ENCODE measurements at places on chromosomes 11 and 22.

DNA sequence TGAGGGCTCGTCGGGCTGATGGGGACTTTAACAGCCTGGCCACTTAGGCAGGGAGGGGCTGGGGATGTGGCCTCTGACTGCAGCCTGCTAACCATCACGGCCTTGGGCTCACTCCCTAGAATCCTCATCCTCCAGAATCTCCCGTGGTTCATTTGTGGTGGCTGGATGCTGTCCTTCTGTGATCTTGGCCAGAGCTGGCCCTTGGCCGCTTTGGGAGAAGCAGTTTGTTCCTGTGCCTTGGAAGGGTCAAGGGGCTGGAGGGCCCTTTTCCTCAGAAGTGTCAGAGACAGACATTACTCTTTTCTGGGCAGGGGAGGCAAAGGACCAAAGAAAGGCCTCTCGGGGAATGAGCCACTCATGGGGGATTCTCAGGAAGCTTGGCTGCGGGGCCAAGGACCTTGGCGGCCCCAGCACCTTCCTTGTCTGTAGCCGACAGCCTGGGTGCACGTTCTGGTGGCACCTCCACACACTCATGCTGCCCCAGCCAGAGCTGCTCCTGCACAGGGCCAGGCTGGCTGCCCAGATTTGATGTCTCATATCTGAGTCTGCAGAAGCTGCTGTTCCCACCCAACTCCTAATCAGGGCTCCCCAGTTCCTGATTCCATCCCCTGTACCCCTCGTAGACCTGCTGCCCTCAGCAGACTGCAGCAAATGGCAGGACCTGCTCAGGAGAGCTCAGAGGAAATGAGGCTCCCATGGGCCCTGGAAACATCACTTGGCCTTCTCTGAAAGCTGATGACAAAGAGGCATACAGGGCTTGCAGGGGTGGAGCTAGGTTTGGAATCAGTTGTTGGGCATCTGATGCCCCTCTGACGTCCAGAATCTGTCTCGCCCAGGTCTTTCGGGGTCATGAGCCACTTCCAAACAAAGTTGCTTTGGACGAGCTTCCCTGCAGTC is 107.7 kb downstream of the CTTN start:
- DNase-seq: no peak

GRCh38 chr22:40334899-40335298 is 11.4 kb upstream of the ADSL start:
- DNase-seq: no peak

- DNase-seq: no peak
These were observed 16.2 kb upstream of the RRAS2 start for GRCh38 chr11:14374922-14375830.

- no peak for DNase-seq
These were observed 55.9 kb downstream of the PPFIA1 start for GRCh38 chr11:70326365-70326811.

DNA sequence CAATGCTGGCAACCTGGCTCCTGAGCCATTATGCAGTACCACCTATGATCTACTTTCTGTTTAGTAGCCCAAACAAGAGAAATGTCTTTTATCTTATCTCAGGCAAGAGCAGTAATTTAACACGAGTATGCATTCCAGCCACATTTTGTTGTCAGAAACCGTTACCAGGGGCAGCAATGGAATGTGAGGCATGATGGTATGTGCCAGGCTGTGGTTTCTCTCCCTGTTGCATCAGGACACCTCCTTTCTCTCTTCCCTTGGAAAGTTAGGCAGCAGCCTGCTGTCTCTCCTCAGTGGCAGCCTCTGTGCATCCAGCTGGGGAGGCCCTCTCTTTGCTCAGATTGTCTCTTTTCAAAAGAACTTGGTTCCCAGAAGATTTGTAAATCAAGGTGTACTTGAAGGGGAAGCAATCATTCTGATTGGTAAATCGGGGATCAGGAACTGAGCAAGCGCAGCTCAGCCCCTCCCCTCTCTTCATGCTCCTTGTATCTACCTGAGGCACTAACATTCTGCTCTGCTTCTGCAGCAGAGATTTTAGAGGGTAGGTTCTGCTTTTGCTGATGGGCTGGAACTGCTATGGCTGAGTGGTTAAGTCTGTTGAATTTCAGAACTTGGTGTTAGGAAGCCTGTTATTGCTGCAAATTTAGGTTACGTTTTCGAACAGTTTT is 229.2 kb downstream of the ADAMTS15 start:
- DNase-seq: no peak

DNA sequence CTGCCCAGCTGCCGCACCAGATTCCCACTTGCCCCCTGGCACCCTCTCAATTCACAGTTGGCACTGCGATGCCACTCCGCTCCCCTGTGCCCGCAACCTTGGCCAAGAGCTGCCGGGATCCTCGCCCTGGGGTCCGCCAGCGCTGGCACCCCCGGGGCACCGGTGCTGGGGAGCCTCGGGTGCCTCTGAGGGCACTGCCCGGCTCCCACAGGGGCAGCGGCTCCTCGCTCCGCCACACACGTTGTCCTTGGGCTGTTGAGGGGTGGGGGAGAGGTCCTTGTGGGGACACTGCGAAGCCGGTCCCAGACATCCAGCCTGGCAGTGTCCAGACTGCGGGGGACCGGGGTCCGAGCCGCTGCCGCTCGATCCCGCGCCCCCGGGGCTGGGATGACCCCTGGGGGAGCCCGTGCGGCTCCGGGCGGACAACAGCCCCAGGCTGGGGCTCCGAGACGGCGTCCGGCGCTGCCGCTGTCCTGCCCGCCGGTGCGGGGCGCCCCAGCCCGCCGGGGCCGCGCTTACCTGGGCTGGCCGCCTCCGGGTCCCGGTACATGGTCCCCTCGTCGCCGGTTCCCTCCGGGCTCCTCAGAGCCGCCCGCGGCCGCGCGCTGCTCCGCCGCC is 496 bp downstream of the SYT7 start:
- DNase-seq: no peak

GRCh38 chr11:15618583-15619032 is 503.9 kb downstream of the INSC start:
- DNase-seq: no peak

GRCh38 chr11:35598254-35599125 is 19.8 kb upstream of the FJX1 start:
- no peak for DNase-seq

DNA sequence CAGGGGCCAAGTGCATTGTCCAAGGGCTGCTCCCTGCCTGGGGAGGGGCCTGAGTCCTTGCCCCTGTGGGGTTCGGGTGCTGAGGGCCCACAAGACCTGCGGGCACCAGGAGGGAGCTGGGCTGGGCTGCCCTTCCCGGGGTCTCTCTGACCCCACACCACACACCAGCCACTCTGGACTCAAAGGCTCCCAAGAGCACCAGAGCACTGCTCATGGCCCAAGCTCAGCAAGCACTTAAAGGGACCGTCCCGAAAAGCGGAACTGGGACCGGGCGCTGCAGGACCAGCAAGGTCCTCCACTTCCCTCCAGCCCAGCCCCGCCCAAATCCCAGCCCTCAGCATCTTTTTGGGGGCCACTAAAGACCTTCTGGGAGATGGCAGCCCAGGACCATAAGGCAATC is 5.3 kb downstream of the LSP1 start:
- no peak for DNase-seq

GRCh38 chr11:50182486-50182885 is 149.8 kb downstream of the OR4C45 start:
- DNase-seq: no peak

DNA sequence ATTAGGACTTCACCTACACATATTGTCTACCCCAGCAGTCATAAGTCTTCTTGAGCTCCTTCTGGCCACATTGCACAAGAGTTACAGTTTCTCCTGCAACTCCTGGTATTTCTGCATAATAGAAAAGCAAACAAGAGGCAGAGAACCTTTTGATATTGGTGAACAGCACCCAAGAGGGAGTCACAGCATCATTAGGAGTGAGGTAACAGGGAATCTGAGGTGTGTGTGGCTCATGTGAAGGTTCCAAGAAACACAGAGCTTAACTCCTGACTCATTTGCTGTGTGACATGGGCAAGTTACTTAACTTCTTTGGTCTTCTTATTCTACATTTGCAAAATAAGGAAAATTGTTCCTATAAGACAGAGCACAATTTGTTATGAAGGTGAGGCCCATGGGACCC is 374.6 kb downstream of the INSC start:
- no peak for DNase-seq

- no peak for DNase-seq
These were observed 11.8 kb downstream of the SOX10 start for GRCh38 chr22:37972527-37972926.

GRCh38 chr11:73243093-73243485 is 25.0 kb downstream of the P2RY2 start:
- no peak for DNase-seq

GRCh38 chr22:33883561-33883960 is 36.7 kb downstream of the LARGE1 start:
- DNase-seq: no peak

GRCh38 chr22:35368386-35368785 is 12.5 kb upstream of the HMOX1 start:
- DNase-seq: no peak

GRCh38 chr11:115775846-115776245 is 271.6 kb upstream of the CADM1 start:
- no peak for DNase-seq

- no peak for DNase-seq
These were observed 74.6 kb upstream of the KCNQ1OT1 start for GRCh38 chr11:2774173-2775082.

GRCh38 chr22:36806835-36807234 is 10.0 kb downstream of the PVALB start:
- no peak for DNase-seq

GRCh38 chr22:20793748-20794649 is 20.1 kb downstream of the SERPIND1 start:
- no peak for DNase-seq

DNA sequence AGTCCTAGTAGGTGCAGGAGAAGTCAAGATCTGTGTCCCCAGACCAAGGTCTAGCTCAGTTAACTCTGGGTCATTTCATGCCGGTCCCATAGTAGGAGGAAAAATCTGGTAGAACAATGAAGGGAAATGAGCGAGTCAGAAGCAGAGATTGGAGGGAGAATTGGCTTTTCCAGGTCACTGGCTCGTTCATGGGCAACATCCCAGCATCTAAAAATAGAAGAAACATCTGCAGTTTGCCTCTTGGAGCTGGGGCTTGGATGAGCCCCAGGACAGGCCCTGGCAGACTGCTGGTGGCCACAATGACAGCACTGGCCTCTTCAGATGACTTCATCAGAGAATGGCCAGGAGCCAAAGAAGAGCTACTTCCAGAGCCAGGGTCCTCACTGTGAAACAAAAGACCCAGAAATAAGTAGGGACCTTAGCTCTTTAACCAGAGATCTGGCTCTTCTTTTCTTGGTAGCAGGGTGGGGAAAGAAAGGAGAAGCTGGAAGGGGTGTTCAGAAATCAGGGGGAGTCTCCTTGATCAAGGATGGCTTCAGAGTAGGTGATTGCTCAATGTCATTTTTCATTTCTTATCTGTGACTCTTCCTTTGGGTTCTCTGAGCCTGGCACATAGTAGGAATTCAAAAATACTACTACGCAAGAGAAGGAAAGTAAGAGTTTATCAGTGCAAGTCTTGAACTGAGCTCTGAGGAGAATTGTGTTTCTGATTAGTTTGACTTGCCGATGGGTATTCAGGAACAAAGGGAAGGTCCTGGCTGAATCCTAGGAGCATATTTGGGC is 102.6 kb downstream of the TMPRSS5 start:
- DNase-seq: no peak

- no peak for DNase-seq
These were observed 71.2 kb upstream of the NECTIN1 start for GRCh38 chr11:119800171-119800570.

DNA sequence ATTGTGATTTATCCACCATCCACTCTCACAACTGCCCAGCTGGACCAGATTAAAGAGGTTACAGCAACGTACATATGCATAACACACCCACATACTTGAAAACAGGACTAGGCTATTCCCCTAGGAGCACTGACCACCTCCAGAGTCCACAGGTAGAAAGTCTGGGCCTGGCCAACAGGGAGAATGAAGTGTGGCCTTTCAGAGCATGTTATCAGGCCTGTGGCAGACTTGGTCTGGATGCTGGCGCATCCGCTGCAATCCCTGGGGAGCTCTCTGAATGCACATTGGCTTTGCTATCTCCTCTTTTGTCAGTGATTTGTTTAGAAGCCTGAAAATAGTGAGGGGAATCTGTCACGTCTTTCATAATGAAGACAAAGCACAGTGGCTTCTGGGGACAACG is 86.7 kb downstream of the C11orf58 start:
- DNase-seq: no peak

DNA sequence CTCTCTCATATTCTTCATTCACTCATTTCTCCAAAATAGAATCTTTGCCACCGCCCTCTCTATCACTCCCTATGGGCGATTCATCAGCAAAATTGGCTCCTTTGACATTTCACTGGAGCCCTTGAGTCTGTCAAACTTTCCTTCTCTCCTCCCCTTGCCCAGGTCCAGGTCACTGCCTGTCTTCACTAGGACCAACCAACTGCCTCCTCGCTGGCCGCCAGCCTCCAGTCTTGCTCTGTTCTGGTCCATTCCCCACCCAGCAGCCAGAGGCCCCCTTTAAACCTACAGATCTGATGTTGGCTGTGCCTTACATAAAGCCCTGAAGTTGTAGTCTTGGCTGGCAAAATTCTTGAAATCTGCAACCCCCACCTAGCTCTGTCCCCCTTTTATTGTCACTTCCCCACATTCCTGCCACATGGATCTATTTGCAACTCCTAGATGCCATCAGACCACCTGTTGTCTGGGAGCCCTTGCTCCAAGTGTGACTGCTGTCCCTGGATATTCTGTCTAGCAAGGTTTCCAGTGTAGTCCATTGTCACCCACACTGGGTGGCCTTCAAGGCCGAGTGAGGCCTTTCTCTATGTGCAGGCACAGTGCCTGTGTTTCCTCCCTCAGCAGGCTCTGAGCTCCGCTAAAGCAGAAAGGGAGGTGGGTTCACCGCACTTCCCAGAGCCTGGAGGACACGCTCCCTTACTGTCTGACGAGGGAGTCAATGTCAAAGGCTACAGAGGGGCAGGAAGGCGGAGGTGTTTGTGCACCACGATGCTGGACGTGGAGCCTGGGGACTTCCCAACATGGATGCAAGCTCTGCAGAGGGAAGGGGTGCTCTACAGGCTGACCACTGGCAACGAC is 25.5 kb downstream of the MYEOV start:
- DNase-seq: no peak

DNA sequence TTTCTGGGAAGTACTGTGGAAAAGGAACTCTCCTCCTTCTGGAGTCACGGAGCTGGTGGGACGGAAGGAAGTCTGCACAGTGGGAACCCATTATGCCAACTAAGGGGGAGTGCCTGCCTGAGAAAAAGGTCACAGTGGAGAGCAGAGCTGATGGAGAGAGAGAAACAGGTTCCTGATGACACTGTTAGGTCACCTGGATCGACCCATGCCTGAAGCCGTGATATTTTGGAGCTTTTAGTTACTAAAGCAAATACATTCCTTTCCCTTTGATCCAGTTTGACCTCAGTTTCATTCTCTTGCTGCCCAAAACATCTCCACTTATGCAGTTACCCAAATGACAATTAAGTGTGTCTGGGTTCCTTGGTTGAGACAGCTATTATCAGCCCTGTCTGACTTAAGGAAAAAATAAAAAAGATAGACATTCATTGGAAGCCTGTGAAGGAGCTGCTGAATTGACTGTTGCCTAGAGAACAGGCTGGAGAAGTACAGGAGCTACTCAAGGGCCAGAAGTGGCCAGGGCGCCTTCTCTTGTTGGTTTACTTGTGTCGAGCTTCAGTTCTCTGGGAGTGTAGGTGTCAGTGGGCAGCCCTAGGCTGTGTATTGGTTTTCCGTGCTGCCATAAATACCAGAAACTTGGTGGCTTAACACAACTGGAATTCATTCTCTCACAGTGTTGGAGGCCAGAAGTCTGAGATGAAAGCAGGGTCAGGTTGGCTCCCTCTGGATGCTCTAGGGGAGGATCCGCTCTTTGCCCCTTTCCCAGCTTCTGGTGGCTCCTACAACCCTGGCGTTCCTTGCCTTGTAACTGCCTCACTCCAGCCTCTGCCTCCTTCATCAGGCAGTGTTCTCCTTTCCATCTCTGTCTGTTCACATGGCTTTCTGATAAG is 13.6 kb downstream of the MRGPRD start:
- no peak for DNase-seq

Measured in stimulated activated CD8-positive, alpha-beta memory T cell treated with anti-CD3 and anti-CD28 coated beads, Interleukin-7, amount 100 ng/mL, for 24 hours (primary cell).